Stimulated activated CD4-positive, alpha-beta T cell treated with anti-CD3 and anti-CD28 coated beads, Interleukin-15, amount 100 ng/mL, for 1 hour (primary cell): ENCODE measurements at places on chromosomes 3 and 15.

DNA sequence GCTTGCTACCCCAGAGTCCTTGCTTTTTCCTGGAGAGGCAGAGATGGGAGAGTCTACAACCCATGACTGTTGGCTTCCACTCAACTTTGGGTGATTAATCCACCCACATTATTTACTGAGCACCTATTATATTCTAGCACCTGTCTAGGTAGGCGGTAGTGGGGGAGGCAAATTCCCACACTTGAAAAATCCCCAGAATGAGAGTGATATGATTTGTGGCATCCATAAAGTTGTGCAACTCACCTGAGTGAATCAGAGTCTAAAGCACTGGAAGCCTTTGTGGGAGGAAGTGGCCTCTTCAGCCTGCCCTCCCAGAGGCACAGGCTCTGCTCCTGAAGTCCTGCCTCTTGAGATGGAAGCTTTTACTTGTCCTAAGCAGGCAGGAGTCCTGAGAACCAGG, 40.4 kb upstream of the CTNNB1 start:
- no peak for DNase-seq

DNA sequence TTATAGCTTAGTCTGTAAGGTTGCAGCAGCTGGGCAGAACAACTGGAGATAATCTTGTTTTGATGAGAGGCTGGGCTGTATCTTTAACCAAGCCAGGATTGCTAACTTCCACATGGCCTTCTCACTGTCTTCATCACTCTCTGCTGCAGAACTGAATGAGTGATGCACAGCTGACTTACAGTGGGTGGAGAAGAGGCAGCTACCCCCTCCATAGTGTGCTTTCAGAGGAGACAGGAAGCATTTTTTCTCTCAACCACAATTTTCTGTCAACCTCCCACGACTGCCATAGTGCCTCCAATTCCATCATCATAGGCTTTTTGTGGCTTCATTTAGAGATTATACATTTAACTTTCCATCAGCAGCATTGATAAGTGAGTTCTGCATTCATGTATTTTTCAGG, 168.2 kb downstream of the CLSTN2 start:
- DNase-seq: no peak

DNA sequence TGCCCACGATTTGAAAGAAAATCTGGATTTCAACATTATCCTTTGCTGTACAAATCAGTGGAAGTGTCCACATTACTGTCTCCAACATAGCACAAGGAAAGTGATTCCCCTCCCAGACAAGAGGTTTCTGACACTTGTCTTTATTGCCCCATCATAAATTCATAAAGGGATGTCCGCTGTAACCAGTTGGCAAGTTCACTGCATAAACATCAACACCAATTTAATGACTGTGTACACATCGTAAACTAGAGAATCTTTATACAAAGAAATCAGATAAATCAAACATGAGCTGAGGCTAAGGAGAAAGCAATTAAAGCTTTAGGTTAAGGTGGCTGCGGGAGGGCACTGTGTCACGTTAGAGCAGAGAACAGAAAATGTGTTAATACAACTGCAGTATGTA, 129.8 kb downstream of the MEIS2 start:
- no peak for DNase-seq

- DNase-seq: no peak
These were observed 166.1 kb downstream of the OSBPL10 start for GRCh38 chr3:31815006-31815405.

DNA sequence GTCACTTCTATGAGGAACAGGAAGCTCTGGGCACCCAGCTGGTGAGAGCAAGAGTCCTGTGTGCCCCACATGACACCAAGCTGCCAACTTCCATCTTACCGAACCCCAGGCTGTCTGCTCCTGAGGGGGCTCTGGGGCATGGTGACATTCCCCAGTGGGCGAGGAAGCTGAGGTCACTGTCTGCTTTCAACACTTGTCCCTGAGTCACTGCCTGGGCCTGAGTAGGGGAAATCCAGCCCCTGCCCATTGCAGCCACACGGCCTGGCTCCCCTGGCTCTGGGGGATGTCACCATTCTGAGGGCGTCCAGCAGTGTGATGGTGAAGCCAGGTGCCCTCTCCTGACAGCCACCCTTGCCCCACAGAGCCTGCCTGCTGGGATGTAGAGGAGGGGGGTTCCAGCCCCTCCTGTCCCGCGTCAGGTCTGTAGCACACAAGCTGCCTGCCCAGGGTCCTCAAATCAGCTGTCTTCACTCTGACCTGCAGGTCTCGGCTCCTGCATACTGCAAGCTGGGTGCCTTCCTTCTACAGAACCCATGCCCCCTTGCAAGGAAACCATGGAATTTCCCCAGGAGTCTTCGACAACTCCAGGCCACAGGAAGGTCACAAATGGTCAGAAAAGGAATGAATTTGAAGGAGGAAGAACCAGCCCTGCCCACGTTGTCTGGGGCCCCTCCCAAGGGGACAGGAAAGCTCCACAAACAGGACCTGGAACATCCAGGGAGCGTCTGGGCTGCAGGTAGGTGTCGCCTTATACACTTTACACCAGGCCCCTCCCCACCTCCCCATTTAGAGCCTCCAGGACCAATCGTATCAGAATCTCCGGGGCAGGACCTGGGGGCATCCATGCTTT, 69.9 kb upstream of the GATM start:
- DNase-seq: no peak

DNA sequence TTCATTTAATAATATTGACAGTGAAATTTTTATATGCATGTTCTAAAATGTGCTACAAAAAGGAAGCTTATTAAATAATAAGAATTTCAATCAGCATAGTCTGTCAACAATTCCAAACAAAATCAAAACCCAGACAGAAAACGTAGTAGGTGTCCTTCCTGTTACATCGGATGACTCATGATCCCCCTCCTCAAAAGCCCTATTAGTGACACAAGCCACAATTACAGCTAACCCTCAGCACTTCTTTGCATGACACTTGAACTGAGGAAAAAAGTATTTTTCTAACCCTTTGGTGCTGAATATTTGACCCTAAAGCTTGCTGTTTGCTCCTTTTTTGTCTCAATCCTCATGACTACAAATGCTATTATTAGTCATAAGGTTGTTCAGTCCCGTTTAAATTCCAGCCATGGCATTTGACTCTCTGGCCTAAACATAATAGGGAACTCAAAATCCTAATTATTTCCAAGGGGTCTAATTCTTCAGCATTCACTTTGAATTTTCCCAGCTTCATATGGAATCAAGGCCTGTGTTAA, 78.1 kb downstream of the COL8A1 start:
- no peak for DNase-seq

DNA sequence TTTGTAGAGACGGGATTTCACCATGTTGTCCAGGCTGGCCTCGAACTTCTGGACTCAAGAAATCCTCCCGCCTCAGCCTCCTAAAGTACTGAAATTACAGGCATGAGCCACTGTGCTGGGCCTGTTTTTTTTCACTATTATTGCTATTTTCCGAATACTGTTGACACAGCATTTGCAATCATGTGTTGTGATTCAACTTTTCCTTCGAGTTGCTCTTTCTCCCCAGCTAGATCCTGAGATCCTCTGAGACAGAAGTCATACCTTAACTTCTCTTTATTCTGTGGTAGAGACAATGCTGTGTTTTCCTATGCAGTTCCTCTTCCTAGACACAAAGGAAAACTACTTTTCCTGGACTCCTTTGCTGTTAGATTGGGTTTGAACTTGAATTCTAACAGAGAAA, 46.4 kb upstream of the USP3 start:
- DNase-seq: no peak

- DNase-seq: no peak
These were observed 435.2 kb upstream of the SUCLG2 start for GRCh38 chr3:68089572-68090011.

- no peak for DNase-seq
These were observed 665 bp downstream of the PIGB start for GRCh38 chr15:55319537-55320237.

- DNase-seq: no peak
These were observed 30.5 kb downstream of the TMEM44 start for GRCh38 chr3:194602669-194603171.

GRCh38 chr15:45664451-45664850, 29.6 kb downstream of the SQOR start:
- DNase-seq: no peak

DNA sequence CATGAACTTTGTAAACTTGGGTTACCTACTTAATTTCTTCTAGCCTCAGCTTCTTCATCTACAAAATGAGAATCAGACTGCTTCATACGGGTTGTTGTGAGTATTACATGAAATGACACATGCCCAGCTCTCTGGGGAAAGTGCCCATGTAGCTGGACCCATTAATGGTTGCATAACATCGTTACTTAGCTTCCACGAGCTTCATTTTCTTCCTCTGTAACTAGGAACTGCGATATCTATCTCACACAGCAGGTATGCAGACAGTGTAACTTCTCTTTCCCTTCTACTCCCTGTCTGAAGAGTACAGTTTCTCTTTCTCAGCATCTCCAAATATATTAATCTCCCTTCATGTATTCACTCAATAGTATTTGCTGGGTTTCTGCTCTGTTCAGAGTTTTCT, 37.9 kb upstream of the DLG1 start:
- no peak for DNase-seq

DNA sequence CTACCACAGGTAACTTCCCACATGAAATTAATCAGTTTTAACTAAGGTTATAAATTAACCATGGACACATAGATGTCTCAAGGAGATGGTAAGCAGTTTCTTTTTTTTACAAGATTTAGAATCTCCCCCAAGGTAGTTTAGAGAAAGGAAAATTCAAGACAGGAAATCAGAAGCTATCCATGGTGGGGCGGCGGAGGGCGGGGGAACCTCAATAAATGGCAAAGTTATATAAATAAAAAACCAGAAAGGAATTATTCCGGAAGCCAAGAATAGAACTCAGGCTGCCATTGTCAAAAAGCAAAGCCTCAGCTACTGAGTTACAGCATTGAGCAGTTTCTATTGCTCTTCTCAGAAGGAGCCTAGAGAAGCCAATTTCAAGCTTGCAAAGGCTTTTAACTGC, 172.1 kb upstream of the SMAD3 start:
- no peak for DNase-seq

GRCh38 chr3:83235180-83235814, 1473.9 kb upstream of the GBE1 start:
- no peak for DNase-seq

DNA sequence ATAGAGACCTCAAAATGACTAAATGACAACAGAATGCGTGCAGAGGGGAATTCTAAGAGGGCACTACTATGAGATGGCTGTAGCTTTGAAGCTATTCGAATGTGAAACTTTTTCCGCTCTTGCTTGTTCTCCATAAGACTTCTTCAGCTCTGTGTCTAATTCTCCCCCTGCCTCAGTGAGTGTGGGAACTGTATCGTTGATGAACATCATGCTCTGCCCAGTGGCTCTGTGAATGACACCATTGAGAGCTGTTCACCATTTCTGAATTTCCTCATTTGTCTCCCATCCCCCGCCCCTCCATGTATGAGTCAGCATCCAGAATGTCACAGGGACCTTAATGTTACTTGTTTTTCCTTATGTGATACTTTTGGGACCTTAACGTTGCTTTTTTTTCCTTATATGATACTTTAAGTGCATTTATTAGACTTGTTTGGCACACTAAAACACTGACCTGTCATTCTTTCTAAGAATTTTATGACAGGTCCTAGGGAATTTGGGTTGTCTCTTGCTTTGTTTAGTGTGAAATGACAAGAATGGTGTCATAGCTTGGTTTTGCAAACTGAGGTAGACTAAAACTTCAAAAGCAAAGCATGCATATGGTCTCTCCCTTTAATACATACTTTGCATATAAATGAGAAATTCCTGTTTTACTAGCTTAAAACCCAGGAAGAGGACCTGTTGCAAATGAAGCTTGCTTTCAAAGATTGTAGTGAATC, 99.6 kb downstream of the FNDC3B start:
- DNase-seq: no peak

- no peak for DNase-seq
These were observed 377.0 kb downstream of the PLCL2 start for GRCh38 chr3:17261627-17262369.

DNA sequence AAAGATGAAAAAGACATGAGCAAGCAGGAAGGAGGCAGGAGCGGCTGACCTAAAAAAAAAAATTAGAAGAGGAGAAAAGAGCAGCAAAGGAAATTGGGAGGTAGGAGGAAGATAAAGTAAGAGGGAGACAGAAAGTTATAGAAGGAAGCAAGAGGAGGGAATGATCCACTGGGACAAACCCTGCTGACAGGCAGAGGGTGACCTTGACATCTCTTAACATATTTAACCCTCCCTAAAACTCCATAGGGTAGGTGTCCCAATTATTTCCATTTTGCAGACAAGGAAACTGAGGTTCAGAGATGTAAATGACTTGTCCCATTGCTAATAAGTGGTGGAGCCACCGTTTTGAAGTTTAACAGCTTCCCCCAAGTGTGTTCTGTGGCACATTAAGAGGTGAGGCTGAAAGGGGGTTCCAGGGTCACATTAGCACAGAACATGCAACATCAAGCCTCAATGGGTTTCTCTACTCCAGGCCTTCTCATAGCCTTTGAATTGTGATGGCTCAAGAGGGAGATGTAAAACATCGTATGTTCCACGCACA, 37.4 kb upstream of the PRICKLE2 start:
- no peak for DNase-seq

DNA sequence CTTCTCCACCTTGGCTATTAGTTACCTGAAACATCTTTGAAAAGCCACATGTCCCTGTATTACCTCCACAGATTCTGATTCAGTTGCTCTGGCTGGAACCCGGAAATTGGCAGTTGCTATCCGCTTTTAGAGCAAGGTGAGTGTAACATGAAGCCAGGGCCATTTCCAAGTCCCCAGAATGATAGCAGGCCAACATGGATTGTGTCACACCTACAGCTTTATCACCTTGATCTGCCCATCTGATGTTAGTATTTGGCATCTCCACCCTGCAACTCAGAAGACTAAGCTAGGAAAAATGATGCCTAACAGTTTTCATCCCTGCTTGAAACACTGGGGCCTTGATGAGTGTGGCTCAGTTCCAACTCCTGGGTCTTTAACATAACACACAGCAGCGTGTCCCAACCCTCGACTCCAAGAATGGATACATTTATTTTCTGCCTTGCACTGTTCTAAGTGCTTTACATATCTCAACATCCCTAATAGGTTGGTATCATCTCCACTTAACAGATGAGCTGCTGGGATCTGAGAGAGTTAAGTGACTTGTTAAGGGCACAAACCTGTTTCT, 21.3 kb upstream of the NUDT16 start:
- DNase-seq: no peak

GRCh38 chr3:104126463-104126862, 1240.2 kb upstream of the ALCAM start:
- DNase-seq: no peak

GRCh38 chr15:45157974-45158373, 28.2 kb downstream of the DUOX1 start:
- DNase-seq: no peak

- no peak for DNase-seq
These were observed 37.8 kb upstream of the SPTSSB start for GRCh38 chr3:161409069-161409468.

DNA sequence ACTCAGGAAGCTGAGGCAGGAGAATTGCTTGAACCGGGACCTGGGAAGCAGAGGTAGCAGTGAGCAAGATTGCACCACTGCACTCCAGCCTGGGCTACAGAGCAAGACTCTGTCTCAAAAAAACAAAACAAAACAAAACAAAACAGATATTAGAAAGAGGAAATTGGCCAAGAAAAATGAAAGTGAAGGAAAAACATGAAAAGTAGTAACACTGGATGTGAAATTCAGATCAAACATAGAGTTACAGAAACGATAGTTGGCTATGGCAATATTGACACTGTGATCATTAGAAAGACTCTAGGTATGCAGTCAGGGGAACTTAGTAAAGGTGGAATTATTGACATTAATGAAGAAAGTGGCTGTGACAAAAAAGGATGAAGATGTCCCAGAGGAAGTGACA, 13.2 kb upstream of the TIPARP start:
- DNase-seq: no peak

GRCh38 chr3:188169830-188170455, 16.0 kb downstream of the LPP start:
- no peak for DNase-seq
